Stimulated activated CD8-positive, alpha-beta memory T cell treated with anti-CD3 and anti-CD28 coated beads, Interleukin-4, amount 100 ng/mL, for 1 hour (primary cell): ENCODE measurements at places on chromosomes 12 and 14.

DNA sequence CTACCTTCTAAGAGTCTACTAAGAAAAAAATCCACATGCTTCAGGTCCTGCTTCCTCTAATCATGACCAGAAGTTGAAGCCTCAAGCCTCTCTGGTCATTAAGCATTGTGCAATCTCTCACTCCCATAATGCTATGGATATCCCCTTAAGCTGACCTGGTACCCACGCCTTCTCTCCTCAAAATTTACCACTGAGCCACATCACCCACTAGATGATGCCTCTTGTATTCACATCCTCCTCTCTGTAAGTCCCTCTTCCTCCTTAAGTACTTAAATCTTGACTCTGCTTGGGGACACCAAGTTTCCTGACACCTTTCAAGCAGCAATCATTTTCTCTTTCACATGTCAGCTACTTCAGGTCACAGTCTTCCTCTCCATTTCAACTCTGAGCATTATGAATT is 9.8 kb downstream of the GALNT4 start:
- DNase-seq = no peak

- no peak for DNase-seq
Measured at GRCh38 chr12:20525064-20525610, 156.8 kb downstream of the PDE3A start.

GRCh38 chr12:42798811-42799438 is 209.4 kb upstream of the PRICKLE1 start:
- no peak for DNase-seq

DNA sequence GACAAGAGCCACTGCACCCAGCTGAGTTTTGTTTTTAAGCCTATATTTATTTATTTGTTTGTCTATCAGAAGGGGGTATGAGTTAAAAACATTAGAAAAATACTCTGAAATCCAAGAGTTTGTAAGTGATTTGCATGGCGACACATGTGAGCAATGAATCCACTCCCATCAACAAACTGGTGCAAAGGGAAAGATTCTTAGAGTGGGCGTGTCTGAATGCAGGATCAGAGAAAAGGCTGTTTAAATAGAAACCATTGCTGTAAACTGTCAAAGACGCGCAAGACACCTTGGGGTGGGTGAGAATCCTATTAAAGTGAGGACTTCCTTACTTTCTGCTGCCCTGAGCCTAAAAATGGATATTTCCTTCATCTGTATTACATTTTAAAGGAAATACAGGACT is 51.9 kb downstream of the ZFYVE26 start:
- DNase-seq = no peak

DNA sequence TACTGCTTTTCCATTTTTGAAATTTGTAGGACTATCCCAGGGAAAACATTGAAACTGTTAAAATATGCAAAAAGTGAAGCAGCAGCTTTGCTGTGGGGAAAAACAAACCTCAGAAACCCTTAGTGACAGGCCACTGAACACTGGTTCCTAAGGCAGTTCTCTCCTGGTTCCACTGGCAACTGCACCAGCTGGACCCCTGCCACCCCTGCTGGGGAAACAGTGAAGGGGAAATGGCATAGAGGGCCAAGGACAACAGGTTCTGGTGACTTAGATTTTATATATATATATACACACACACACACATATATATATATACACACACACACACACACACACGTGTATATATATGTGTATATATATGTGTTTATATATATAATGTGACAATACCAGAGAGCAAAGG is 16.2 kb upstream of the KRT7 start:
- DNase-seq = no peak

- DNase-seq = no peak
Measured at GRCh38 chr14:30045720-30046119, 118.1 kb upstream of the PRKD1 start.

DNA sequence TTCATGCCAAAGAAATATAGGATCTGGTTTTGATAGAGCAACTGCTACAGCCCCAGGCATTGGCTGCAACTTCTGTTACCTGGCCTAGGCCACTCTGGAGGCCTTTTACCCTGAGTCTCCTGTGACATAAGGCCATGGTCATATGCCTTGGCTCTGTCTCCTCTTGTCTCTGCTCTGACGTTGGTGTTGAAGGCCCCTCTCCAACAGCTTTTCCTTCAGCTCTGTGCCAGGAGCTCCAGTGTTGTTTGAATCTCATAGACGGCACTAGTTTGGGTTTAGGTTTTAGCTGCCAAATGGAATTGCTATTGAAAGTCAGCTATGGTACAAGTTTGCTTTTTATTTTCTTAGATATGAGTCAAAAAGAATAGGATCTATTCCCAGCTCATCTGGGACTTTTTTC is 41.1 kb downstream of the TTLL5 start:
- DNase-seq = no peak

DNA sequence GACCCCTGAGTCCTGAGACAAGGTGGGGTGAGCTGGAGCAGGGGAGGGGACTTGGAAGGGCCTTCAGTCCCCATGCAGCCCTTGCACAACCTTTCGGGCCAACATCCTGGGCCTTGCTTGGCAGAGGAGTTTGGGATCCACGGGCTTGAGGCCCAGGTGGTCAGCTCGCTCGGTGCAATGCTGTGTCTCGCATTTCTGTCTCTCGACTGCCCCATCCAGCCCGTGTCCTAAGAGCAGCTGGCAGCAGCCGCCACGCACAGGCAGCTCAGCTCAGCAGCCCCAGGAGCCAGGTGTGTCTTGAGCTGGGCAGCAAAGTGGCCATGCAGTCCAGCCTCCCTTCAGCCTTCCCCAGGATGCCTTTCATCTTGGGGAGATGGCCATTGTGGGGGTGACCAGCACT is 10.8 kb downstream of the PACS2 start:
- no peak for DNase-seq

- DNase-seq = no peak
Measured at GRCh38 chr14:90999299-90999698, 61.1 kb downstream of the RPS6KA5 start.

GRCh38 chr12:96473394-96474093 is 15.8 kb upstream of the CFAP54 start:
- DNase-seq = peak; percentile 4

GRCh38 chr14:41144370-41144769 is 462.3 kb upstream of the LRFN5 start:
- DNase-seq = no peak

DNA sequence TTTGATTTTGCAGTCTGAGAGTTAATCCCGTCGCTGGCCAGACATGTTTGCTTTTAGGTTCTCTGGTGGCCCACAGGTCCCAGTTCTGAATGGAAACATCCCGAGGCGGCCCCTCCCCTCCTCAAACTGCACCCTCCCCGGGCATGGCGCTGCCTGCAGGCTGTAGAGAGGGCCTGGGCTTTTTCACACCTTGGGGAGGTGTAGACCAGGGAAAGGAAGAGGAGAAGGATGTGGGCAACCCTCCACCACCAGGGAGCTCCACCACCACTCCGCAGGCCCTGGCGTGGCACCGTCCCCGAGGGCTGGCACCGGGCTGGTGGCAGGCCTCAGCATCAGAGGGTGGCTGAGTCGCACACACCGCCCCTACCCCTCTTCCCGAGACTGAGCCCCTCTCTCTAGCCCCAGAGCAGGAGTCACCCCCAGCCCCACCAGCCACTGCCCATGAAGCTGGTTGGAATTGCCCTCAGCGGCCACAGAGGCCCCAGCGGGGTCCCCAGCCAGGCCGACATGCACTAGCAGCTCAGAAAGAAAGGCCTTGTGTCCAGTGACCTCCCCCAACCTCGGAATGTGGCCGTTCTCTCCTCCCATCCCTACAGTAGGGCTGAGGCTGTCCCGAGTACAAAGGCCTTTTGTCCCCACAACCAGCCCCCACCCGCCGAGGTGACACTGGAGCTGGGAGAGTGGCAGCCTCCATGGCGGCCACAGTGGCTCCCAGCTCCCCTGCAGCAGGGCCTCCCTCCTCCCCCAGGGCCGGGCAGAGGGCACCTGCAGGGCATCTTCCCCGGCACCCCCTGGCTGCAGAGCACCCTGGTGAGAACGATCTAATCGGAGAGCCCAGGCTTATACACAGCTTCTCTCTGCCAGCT is 23.5 kb upstream of the INF2 start:
- peak; percentile 14 for DNase-seq

DNA sequence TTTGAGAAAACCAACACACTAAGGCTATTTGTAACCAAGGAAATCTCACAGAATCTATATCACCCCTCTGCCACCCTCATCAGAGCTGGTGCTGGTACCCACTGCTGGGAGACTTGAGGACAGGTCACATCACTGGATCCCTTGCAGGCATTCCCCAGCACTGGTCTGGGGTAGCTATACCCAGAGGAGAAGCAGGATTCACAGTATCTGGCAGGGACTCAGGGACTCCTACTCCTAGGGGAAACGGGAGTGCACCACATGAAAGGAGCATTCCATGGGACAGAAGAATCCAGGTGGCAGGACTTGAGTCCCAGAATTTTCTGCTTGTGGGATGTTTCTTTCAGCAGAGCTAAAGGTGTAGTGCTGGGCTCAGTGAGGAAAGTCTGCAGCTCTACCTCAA is 223.2 kb downstream of the ADGRD1 start:
- no peak for DNase-seq

GRCh38 chr12:42277396-42278127 is 39.5 kb upstream of the YAF2 start:
- DNase-seq = no peak

- no peak for DNase-seq
Measured at GRCh38 chr14:55600784-55601561, 21.0 kb downstream of the KTN1 start.

DNA sequence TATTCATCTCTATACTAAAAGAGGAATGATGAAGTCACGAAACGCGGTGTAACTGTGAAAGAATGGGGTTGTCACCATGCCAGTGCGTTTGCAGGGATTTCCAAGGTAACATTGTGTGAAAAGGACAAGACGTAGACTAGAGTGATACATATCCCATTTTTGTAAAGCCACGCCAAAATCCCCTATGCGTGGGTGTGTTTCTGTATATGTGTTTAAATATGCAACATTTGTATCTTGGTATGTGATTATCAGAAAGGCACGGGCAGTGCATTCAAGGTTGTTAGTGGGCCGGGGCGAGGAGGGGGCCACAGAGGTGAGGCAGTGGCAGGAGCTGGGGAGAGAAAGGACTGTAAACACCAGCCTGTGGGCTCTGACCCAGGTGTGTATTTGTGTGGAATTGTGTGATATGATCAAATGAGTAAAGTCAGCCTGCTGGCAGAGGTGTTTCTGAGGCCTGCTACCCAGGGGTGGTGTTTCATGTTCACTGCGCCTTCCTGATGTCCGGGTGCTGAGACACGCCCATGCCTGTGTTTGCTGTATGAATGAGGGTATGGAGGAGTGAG is 137.8 kb downstream of the ADGRD1 start:
- no peak for DNase-seq

DNA sequence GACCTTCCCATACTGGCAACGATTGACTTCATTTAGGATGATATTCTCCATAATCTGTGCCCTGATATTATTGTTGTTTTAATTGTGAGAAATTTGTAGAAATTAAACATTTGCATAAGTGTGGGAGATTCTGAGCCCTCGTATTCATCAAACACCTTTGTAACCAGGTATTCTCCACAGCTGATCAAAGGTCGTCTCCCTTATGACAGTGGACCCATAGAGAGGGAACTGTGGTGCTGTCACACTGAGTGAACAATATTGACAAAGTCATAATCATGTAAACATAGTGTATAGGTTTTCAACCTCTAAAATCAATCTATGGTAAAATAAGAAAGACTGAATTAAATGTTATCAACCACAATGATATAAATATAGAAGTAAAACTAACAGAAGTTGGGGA is 14.9 kb upstream of the PLEKHG3 start:
- no peak for DNase-seq

DNA sequence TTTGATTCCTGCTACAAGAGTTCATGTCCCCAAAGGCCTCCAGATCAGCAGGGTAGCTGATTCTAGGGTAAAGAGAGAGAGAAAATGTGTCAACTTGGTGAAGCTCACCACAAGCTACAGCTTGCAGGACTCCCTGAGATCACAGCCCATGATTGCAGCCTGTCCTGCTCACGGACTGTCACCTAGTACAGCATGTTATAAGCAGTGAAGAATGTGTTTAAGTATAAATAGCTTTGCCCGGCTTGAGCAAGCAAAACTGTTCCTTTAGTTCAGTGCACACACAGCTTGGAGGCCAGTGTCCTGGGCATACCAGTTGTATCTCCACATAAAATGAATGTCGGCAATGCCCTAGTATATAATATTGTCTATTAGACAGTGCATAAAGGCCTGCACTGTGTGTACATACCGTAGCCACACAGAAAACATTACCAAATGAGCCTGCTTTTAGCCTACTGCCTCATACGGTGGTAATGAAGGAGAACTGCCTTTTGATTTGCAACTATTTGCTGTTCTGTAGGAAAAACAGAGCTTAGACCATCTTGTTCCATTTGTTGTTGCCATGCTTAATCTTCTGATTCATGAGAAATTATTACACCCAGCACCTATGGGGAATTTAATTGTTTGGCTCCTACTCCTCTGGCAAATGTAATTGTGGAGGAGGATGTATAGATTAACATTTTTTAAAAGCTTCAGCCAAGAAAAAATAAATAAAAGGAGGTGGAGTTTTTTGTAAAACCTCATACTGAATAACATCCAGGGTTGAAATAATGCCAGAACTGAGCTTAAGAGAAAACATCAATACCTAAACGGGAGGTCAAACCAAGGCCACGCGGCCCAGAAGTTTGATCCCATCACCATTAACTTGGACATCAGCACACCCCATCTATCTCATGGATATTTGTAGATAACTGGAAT is 108.1 kb upstream of the G2E3 start:
- DNase-seq = no peak

DNA sequence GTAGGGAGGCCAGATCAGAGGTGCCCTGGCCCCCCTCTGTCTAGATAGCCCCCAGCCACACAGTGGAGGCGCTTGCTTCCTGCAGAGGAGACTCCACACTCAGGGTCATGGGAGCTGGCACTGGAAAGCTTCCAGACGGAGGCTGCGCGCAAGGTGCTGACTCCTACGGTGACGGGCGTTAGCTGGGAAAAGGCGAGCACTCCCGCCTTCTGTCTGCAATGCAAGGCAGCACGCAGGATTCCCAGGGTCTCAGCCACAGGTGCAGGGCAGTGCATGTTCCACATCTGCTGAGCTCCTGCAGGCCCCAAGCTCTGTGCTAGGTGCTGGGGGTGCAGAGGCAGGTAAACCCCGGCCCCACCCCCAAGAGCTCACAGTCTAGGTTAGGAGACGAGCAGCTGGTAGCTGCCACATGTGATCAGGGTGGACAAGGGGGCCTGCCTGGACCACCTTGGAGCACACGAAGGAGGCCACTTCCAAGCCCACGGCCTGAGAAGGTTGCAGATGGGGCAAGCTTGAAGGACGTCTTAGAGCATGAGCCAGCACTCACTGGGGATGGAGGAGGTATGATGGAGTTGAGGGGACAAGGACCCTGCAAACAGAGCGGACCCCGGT is 310.9 kb upstream of the DIO3 start:
- no peak for DNase-seq

- no peak for DNase-seq
Measured at GRCh38 chr12:26845984-26846383, 13.0 kb upstream of the ITPR2 start.

GRCh38 chr12:102534899-102535298 is 54.5 kb upstream of the IGF1 start:
- DNase-seq = no peak

- DNase-seq = no peak
Measured at GRCh38 chr14:64463873-64464272, 1.4 kb upstream of the AKAP5 start.

- DNase-seq = no peak
Measured at GRCh38 chr12:50006754-50007442, 18.4 kb downstream of the RACGAP1 start.

- DNase-seq = no peak
Measured at GRCh38 chr14:44700184-44700583, 193.1 kb upstream of the FSCB start.

- no peak for DNase-seq
Measured at GRCh38 chr12:4825011-4825858, 84.5 kb upstream of the KCNA1 start.
